ENCODE measurements at places on chromosomes 4 and X. TPM values are rescaled to one million over a fixed set of nuclear protein-coding genes. Genes with fewer than 3 reads are reported as not detected.

GRCh38 chr4:108556588-108557200 lies 63.7 kb upstream of the RPL34 start:
- DNase-seq = no peak

DNA sequence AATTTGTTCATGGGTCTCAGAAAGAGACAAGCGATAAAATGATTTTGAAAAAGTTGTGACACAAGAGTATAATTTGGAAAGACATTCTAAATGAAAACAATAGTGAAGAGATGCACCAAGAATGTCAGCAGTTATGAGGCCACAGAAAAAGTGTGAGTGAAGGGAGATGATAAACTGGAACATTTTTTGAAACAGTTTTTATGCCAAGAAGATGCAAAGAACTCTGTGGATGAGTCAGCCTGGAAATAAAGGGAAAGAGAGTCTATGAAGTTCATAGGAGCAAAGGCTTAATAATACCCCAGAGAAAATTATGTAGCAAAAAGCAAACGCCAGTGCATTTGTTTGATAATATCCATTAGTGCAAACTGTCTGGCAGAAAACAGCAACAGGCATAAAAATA lies 188.4 kb upstream of the TBC1D9 start:
- no peak for DNase-seq

RP2 gene
- total RNA-seq = 32.7 TPM

CFAP299 gene
- total RNA-seq = not detected

DNA sequence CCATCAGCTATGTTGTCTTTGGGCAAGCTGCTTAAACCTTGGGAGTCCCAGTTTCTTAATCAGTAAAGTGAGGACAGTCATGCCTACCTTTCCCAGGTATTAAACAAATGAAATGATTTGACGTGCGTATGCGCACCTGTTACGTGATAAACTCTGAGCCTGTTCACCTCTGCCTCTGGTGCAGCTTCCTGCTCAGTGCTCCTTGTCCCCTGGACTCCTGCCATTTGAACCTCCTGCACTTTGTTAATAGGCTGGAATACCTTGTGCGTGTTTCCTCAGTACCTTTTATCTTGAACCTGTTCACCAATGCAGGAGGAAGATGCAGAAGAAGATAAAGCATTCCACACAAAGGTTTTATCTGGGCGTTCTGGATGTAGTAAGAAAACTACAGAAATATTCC lies 211.9 kb downstream of the CEP135 start:
- no peak for DNase-seq

ZNF827 gene
- total RNA-seq = 4.4 TPM

DNA sequence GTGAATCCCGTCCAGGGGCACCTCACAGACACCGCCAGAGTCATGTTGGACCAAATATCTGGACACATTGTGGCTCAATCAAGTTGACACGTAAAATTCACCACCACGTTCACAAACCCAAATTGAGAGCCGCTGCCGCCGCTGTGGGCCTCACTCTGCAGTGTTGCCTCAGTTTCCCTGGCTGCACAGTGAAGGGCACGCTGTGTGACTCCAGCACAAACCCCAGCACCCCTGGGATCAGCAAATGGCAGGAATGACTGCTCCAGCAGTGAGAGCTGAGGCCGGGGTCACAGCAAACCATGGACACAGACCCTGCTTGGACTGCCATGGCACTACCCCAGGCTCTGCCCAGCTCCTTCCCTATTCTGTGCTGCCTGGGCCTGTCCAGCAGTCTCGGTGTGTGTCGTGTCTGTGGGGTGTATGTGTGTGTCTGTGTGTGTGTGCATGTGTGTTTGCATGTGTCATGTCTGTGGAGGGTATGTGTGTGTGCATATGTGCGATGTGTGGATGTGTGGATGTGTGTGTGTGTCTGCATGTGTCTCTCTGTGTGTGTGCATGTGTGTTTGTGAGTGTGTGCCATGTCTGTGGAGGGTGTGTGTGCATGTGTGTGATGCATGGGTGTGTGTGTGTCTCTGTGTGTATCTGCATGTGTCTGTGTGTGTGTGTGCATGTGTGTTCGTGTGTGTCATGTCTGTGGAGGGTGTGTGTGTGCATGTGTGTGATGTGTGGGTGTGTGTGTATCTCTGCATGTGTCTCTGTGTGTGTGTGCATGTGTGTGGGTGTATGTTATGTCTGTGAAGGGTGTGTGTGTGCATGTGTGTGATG lies 52.2 kb upstream of the ADRA2C start:
- no peak for DNase-seq

DNA sequence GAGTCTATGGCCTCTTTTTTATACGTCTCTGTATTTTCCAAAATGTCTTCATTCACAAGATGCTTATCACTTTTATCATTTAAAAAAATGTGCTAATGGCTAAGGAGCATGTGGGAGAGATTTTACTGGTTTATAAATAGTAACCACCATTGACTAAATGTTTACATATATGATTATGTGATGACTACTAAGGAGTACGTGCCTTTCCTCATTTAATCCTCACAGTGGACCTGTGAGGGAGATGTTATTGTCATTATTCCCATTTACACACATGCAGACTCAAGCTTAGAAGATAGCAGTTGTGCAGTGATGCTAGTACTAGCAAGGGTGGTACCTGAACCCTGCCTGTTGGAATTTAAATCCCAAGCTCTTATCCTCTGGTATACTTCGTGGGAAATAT lies 2.4 kb downstream of the SRD5A3 start:
- DNase-seq = no peak

DNA sequence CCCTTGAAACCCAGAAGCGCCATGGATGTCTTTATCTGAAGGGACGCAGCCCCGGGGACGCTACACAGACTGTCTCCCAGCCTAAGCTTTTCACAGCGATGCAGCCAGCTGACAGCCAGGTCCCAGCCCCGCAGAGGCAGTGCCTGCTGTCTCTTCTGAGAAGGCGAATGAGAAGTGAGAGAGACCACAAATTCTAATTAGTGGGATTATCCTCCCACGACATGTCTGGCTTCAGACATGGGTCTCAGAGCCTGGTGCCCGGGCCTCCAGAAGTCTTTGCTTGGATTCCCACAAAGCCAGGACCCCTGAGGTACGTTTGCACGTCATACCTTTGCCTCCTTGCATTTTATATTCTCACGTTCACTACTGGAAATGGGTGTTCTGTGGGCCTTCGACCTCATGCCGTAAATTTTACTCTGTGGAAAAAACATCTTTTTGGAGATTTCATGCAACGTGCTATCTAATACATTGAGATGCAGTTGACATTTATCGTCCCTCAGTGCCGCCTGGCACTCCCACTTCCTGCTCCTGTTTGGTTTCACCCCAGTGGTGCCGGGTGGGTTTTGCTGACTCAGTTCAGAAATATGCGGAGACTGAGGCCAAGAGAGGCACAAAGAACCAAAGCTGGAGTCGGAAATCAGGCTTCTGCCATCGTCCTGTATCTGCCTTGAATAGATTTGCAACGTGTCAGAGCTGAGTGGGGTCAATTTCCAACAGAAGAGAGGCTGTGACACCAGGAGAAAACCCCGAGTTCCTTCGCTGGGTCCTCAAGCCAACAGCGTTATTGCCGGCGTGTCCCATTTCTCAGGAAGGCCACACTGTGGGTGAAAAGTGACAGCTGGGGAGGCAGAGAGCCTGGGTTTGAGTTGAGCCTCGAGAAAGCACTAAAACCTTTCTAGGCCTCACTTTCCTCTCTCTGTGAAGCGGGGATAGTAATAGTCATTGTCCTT lies 114.4 kb downstream of the STK32B start:
- DNase-seq = no peak

DNA sequence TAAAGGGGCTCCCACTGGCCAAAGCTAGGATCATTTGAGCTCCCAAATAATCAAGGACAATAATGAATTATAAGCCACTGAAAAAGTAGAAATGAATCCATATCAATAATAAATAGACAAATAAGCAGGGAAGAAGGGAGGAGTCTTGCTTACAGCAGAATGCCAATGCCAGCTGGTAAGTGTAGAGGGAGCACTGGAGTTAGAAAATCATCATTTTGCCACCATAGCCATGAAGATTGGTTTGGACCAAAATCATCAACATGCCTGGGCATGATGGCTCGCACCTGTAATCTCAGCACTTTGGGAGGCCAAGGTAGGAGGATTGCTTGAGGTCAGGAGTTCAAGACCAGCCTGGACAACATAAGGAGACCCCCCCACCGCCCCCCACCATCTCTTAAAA lies 20.4 kb upstream of the SH3KBP1 start:
- DNase-seq = no peak

GRCh38 chr4:38930204-38930603 lies 62.6 kb downstream of the FAM114A1 start:
- DNase-seq = no peak

DNA sequence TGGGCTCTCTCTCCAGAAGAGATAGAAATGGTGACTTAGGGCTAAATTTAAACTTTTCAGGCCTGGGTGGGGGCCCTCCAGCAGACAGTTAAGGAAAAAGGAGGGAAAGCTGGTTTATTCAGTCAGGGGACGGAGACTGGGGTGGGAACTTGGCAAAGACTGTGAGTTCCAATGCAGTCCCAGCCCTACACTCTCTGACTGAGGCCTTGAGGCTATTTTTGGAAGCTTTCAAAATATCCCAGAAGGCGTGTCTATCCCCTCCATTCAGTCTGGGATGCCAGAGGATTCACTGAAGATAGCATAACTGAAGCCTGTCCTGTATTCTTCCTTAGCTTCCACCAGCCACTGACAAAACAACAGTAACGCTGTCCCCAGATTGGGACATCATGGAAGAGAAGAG lies 32.1 kb upstream of the MSN start:
- no peak for DNase-seq

BTK gene
- total RNA-seq = not detected

CC2D2A gene
- 12.3 TPM for total RNA-seq

- no peak for DNase-seq
These were observed 73.2 kb upstream of the ANXA10 start for GRCh38 chr4:168019019-168019651.

DNA sequence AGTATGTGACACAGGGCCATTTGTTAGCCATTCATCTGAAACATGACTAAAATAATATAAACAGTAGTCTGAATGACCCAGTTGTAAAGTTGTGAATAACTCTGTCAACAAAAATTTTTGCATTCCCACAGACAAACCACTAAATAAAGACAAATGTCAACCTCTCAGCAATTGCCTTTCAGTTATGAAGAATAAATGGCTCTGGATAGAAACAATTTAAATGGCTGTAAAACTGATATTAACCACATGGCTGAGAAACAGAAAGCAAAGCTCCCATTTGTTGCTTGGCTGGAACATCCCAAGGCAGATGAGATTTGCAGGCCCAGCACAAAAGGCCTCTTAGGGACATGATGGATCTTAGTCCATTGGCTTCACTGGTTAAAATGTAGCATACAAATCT lies 296.3 kb downstream of the GALNTL6 start:
- no peak for DNase-seq

- no peak for DNase-seq
These were observed 22.5 kb downstream of the GPM6B start for GRCh38 chrX:13794417-13794816.

DNA sequence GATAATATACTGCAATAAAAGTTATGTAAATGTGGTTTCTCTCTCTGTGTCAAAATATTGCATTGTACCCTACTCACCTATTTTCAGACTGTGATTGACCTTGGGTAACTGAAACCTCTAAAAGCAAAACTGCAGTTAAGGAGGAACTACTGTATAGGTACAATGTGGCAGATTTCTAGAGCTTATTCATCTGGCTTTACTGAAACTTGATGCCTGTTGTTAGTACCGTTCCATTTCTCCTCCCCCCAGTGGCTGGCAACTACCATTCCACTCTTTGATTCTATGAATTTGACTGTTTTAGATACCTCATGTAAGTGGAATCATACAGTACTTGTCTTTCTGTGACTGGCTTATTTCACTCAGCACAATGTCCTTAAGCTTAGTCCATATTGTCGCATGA lies 61.9 kb downstream of the HOPX start:
- DNase-seq = no peak

- peak; percentile 43 for DNase-seq
These were observed 622 bp downstream of the TAFAZZIN start for GRCh38 chrX:154411981-154412340.

DNA sequence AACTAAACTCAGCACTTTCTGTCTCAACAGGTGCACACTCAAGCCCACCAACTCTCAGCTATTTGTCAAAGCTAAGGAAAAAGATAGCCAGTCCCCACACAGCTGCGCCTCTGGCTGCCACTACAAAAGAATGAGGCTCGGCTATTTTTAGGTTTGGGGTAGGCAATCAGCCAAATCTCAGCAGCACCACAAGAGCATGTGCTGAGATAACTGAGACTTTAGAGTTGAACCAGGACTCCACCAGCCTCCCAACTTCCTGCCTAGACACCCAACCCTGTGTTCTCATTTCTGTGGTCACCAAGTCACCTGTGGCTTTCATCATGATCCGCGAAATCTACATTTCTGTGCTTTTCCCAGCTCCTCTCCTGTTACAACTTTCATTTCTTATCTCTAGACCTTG lies 28.0 kb downstream of the DMD start:
- no peak for DNase-seq

GRCh38 chr4:113684534-113685091 lies 76.9 kb downstream of the CAMK2D start:
- peak; percentile 76 for DNase-seq

DNA sequence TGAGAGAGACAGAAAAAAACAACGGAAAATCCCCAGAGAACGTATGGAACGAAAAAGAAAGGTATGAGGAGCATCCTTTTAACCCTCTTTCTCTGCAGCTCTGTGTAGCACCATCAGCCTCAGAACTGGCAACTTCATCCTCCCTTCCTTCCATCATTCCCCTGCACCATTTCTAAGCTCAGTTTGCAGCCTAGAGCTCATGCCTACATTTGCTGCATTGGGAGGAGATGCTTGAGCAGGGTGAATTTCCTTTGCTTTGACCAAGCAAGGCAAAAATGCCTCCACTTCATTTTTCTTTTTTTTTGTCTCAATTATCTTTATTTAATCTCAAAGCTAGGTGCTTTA lies 67.9 kb downstream of the ANK2 start:
- no peak for DNase-seq

DNA sequence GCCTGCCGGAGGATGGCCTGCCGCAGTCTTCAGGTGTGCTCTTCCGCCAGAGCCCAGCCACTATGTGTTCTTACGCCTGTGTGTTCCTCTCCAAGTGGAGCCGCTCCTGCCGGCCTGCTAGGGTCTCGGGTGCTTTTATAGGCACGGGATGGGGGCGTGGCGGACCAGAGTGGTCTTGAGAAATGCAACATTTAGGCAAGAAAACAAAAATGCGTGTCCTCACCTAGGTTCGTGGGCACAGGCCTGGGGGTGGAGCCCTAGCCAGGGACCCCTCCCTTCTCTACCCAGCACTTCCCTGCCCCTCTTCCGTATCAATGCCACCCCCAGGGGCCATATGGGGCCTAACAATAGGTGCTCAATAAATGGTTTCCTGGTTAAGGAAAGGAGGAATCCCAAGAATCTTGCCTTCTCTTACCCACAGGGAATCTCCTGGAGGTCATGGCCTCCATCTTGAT lies 34.4 kb upstream of the LRBA start:
- no peak for DNase-seq

PABPC5 gene
- not detected for total RNA-seq

TEX13D gene
- not detected for total RNA-seq

TSPAN5 gene
- total RNA-seq = 26.1 TPM

ITGB1BP2 gene
- total RNA-seq = 4.2 TPM
